ENCODE measurements at places on chromosomes 2 and 18.

DNA sequence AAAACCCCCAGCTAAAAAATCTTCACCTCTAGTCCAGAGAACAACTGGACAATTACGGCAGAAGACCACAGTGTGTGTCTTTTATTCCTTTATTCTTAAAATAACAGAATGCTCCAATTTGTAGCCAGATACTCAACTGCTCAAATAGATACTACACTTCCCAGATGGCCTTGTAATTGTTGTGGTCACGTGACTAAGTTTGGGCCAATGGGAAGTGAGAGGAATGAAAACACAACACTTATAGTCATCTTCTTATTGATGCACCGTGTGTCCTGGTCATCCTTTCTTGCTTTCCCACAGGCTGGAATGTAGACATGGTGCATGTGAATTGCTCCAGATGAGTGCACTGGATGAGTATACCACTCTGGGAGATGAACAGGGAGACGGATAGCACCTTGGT, 145.1 kb downstream of the CDC42EP3 start:
- DNase-seq: no peak

- DNase-seq: no peak
Measured at GRCh38 chr2:155372969-155373368, 674.5 kb downstream of the KCNJ3 start.

DNA sequence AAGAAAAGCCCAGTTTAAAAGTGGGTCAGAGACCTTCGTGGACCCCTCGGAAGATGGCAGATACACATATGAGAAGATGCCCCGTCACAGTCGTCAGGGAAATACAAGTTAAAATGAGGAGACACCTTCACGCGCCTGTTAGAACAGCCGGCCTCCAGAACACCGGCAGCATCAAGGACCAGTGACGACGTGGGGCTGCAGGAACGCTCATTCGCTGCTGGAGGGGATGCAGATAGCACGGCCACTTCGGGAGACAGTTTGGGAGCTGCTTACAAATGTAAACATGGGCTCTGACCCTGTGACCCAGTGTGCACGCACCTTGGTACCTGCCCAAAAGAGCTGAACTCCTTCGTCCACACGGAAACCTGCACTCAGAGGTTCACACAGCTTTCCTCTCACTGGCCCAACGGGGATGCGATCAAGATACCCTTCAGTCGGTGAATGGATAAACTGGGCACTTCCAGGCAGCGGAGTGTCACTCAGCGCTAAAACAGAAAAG, 83.7 kb upstream of the CTDP1 start:
- no peak for DNase-seq

GRCh38 chr2:205401511-205401910, 280.8 kb upstream of the NRP2 start:
- no peak for DNase-seq
